ENCODE measurements at places on chromosomes 2 and 18.

DNA sequence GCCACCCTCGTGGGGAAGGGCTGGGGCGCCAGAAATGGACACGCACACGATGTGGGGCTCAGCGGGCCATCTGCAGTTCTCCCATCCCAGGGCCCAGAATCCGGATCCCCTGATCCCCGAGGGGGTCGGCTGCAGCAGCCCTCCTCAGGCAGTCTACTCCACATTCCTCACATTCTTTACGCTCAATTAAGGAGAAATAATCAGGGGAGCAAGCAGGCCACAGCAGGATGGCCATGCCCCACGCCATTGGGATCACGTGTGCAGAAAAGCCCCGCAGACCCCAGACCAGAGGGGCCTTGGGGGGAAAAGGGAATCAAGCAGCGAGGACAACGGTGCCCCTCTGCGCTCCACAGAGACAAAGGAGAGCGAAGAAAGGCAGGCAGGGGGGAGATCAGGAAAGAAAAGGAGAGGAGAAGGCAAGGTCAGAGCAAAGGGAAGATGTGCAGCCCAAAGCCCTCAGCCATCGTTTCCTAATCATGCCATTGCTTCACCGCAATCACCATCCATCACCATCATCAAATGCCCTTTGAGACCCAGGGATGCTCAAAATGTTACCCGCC lies 17.5 kb upstream of the PKDCC start:
- ATAC-seq = no peak

- ATAC-seq = no peak
Measured at GRCh38 chr2:159131914-159132281, 154.6 kb downstream of the WDSUB1 start.

DNA sequence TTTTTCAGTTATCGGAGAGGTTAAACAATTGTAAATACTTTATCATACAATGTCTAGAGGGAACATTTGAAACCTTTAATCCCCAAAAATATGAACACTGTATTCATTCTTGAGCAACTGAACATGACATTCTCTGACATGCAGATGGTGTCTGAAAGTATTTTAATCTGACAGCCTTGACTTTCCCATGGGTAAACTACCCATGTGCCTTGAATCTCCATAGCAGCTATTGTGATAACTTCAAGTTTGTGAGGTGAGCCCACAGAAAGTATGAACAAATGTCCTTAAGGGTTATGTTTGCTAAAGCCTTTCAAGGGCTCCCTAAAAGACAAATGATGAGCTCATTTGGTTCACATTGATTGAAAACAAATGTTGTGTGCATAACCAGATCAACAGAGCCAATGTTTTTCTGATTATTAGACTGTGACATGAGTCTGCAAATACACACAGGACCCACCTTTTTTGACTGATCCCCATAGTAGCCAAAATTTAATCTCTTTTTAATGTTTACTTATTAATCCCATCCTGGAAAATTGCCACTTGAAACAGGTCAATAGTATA lies 1326.0 kb downstream of the LRP1B start:
- ATAC-seq = no peak

- ATAC-seq = no peak
Measured at GRCh38 chr2:39922679-39923405, 143.8 kb upstream of the THUMPD2 start.

GRCh38 chr2:240129731-240130392 lies 6.2 kb downstream of the COPS9 start:
- ATAC-seq = no peak

DNA sequence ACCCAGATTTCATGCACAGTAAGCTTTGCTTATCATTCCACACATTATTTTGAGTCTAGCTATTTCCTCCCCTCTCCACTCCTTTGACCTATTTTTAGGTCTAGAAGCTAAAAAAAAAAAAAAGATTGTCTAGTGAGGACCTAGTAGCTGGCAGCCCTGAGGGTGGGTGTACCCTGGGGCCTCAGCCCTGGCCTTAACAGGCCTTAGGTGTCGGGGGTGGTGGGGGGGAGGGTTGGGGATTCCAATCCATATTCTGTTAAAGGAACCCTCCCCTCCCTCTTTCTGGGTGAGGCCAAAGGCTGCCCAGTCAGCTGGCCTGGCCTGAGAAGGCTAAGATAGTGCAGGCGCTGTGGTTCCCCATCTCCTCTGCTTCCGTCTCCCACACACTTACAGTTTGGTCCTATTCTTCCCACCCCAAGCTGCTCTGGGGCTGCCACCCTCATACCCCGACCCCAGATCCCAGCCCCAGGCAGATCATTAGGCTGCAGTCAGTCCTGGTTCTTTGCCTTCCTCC lies 65.5 kb upstream of the HK2 start:
- no peak for ATAC-seq

GRCh38 chr2:23757686-23758433 lies 169.1 kb downstream of the ATAD2B start:
- ATAC-seq = no peak

DNA sequence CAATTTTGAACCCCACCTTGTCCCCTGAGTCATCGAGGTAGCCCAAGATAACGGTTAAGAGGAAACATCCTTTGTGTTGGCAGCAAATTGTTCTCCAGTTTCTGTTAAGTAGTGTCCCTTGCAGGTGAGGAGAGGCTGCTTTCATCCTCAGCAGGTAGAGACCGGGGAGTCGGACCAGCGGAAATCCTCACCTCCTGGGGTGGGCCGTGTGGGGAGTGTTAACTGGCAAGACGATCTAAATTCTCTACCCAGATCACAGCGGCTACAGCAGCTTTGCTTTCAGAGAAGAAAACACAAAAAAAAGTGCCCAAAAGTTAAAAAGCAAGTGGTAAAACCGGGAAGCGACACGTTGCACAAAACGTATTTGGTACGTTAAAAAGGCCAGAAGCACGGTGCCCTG lies 63.2 kb downstream of the ADI1 start:
- ATAC-seq = no peak

DNA sequence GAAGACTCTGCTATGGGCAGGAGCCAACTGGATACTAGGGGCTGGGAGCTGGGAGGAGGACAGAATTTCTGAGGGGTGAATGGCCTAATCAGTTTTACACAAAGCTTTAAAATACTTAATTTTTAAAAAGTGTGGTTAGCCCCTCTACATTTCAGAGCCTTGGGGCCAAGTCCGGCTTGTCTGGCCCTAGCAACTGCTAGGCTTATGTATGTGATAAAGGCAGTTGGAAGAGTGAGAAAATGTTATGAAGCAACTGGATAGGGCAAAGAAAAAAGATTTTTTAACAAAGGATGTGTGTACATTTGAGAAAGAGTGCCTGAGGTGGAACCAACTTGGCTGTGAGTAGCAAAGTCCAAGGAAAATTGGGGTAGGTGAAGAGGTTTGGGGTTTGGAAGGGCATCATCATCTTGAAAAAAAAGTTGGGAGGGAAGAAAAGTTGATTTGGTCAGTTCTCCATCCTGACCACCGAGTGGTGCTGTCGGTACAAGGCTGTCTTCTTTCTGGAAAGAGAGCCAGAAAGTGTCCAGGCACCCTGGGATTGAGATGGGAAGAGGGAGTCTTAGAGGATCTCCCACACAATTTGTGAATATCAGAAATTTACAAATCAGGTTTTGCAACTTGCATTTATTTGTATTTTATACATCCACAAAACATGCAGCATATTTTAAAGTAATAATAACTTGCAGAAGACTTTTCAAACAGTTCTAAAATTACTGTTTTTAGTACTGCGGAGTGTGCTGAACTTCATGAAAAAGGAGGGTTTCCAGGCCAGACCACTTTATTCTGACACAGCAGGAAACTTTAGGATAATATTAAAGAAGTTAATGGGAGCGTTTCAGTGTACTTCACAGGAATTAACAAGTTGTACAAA lies 10.5 kb upstream of the CDK15 start:
- no peak for ATAC-seq

GRCh38 chr2:11365096-11365879 lies 20.9 kb upstream of the ROCK2 start:
- ATAC-seq = no peak

- ATAC-seq = no peak
Measured at GRCh38 chr2:11028407-11028916, 116.7 kb downstream of the KCNF1 start.

- ATAC-seq = no peak
Measured at GRCh38 chr2:74708883-74709282, 54.8 kb downstream of the SEMA4F start.

DNA sequence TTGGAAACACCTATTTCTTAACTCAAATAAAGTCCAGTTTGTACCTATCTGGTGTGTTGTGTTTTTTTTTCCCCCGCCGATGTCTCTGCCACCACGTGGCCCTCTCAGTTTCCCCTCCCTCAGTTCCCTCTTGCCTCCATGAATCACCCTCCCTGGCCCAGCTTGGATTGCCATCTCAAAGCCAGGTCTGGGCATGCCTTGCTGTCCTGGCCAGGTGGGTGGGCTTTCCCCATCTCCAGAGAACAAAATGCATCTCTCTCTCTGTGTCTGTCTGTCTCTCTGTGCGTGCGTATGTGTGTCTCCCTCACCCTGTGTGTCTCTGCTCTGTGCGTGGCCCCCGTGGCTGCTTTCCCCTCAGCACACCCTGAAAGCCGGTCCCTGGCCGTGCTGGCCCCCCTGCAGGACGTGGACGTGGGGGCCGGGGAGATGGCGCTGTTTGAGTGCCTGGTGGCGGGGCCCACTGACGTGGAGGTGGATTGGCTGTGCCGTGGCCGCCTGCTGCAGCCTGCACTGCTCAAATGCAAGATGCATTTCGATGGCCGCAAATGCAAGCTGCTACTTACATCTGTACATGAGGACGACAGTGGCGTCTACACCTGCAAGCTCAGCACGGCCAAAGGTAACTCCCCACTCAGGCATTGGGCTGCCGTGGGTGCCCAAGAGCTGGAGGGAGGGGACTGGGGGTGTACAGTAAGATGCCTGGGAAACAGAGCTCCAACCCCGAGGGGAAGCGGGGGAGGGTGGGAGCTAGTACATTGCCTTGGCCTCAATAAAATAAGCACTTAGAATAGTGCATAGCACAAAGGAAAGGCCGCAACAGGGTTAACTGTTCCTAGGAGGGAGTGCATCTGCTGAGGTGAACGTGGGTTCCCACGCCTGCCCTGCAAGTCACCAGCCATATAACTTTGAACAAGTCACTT lies 31.6 kb upstream of the GMPPA start:
- ATAC-seq = no peak

GRCh38 chr2:213411582-213412289 lies 127.5 kb downstream of the SPAG16 start:
- no peak for ATAC-seq

All from activated CD4-positive, CD25-positive, alpha-beta regulatory T cell treated with anti-CD3 and anti-CD28 coated beads, Interleukin-2, amount 50 U/mL, for 24 hours (primary cell).